ENCODE measurements at places on chromosomes 2 and 18. TPM values are rescaled to one million over a fixed set of nuclear protein-coding genes. Genes with fewer than 3 reads are reported as not detected.

C2orf78 gene
- total RNA-seq = not detected

DNA sequence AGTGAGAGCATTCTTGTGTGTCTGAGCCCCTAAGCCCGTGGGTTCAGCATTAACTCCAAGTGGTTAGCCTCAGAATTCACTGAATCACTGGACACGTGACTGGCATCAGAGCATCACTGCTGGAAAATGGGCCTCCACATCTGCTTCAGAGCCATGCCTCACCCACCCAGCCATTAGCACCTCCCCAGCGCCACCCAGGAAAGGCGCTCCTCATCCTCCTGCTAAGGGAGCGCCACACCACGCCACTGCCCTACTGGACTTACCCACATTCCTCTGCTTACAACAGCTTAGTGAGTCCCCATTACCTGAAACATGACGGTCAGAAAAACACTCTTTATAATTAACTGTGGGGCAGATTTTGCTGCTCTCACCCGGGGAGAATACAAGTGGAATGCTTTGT is 442.6 kb upstream of the MYT1L start:
- DNase-seq = no peak

GRCh38 chr2:27296481-27296880 is 11.8 kb downstream of the UCN start:
- no peak for DNase-seq

GAL3ST2 gene
- 0.51 TPM for total RNA-seq

DNA sequence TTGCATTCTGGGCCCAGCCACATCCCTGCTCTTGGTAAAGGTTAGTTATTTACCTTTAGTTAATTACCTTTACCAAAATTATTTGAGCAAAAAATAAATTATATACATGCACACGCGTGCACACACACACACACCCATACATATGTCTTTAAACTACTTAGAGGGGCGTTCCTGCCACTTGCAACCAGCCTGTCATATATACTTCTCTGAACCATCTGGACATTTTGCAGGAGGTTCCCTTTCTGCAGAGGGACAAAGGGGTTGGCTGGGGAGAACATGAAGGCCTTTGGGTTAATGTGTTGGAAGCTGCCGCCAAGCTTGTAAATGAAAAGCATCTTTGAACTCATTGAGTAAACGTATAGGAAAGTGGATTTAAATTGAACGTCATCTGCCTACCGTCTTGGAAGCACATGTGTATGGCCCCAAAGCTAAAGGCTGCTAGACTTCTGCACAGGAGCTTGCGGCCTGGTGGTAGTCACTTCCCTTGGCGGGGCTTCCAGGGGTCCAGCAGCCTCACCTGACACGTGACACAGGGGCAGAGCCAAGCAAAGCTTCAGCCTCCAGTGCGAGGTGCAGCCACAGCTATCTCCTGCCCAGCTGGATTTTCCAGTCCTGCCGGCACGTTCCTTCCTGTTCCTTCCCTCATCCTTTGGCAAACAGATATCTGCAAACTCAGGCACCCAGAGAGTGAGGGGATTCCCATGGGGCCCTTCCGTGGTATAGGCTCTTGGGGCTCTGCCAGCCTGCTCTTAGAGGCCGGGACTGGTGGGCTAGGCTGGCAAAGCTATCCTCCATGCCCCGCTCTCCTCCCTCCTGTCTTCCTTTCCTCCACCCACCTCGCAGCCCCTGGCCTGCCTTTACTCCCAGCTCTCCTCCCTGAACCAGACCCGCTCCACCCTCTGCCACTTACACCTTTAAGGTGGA is 46.1 kb downstream of the SERTAD2 start:
- DNase-seq = no peak

ANKRD30BL gene
- total RNA-seq = not detected

DNA sequence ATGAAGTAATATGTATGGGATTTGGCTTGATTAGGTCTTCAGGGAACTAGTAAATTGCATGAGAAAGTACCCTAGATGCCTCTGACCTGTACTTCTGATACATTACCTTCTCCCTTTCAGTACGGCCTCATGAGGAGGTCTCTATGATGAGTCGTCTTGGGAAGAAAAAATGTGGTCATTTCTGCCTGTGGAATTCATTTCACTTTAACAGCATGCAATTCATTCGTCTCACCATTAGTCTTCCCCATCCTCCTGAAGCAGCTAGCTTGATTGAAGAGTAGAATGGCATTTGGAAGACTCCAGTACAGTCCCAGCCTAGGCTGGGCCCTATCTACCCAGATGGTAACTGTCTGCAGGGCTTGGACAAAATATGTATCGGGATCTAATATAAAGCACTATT is 52.2 kb downstream of the TMX3 start:
- DNase-seq = no peak

CD8B2 gene
- total RNA-seq = not detected

DNA sequence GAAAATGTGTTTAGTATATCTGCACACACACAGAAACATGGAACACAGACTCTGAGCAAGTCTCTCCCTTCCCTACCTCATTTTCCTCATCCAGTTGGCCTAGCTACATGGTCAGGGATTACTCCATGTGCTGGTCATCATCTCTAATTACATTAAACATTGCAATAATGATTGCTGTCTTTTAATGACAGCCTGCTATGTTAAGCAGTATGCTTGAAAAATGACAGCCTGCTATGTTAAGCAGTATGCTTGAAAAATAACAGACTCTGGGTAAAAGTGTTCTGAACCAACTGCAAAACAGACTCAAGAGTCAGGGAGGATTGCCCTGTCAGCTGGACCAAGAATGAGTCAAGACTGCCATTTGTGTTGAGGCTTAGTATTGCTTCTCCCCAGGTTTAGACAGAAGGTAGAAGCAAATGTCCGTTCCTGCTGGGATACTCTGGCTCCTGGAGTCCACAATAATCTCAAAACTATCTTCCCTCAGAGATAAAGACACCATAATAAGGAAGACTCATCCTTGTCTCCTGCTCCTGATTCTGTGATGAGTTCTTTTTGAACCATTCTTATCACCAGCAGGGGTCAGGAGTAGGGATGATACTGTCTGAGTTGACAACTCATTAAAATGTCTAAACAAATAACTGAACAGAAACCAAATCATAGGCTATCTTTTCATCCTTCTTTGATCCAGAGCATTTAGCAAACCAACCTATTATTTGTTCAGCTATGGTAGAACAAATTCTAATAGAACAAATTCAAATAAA is 57.7 kb downstream of the CCDC93 start:
- no peak for DNase-seq

DNA sequence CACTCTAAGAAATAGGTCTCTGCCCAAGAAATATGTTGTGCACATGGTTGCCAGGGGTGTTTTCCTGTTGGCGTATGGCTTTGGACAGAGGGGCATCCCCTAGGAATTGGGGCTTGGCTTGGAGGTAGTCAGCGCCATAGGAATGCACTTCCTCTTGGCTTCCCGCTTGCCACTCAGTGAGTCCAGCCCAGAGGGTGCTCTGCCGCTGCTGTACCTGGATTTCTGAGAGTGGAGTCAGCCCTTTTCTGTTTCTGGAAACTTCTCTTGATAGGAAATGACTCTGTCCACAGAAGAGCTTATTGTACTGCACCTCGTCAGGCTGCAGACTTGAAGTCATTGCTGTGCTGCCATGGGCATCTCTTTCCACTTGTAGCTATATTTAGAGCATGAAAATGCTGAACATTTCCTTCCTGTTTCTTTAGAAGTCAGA is 116.7 kb upstream of the MGAT5 start:
- DNase-seq = no peak

GRCh38 chr2:99987160-99987559 is 155.2 kb downstream of the AFF3 start:
- no peak for DNase-seq

DNA sequence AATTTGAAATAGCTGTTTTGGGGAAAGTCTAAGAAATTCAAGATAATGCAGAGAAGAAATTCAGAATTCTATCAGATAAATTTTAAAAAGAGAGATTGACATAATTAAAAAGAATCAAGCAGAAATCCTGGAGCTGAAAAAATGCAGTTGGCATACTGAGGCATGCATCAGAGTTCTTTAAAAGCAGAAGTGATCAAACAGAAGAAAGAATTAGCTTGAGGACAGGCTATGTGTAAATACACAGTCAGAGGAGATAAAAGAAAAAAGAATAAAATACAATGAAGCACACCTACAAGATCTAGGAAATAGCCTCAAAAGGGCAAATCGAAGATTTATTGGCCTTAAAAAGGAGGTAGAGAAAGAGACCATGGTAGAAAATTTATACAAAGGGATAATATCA is 57.1 kb downstream of the CYTIP start:
- no peak for DNase-seq

DNA sequence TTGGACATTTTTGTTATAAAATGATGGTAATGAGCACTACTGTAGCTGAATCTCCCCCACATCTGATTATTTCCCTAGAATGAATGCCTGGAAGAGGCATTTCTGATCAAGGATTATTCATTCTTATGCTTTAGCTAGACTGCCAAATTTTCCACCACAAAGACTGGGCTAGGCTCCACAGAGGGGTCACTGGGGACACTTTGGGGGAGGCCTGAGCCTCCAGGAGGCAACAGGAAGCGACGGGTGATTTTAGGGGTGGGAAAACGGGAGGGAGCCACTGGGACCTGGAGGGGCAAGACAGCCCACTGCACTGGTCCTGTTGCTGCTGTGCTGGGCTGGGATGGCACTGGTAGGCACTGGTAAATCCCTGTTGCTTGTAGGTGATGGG is 2.4 kb upstream of the ASB1 start:
- DNase-seq = no peak

DNA sequence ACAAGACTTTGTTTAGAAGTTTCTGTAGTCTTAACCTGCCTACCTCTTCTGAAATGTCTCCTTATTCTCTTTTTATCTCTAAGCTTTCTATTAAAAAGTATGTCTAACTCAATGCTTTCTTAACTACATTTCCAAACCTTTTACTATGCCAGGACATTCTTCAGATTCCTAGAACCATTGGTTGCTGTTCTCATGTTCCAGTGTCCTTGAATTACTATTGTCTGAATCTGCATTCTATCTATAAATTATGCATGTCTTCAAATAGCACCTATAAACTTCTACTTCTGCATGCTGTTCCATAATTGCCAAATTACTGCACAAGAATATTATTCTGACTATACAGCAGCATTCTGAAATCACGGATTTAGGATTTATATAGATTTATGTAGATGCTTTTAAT is 166.0 kb upstream of the VWC2L start:
- no peak for DNase-seq

GRCh38 chr2:36356298-36356989 is 866 bp downstream of the CRIM1 start:
- peak; percentile 51 for DNase-seq

DNA sequence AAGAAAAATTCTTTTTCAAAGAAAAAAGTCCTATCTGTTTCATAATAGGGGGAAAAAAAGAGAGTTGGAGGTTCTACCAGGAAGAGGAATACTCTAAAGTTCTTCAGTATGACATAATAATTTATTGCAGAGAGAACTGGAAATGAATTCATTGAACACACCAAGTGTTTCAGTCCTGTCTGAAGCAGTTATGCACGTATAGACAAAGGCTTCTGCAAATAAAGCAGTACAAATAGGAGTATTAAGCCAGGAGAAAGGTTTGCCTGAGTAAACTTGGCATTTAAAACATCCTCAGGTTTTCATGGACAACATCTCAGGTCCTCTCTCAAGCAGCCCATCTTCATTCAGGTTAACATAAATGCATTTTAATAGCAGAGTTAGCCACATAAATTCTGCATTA is 141.6 kb downstream of the CCDC148 start:
- no peak for DNase-seq

- DNase-seq = no peak
Measured at GRCh38 chr2:190805126-190805525, 75.5 kb upstream of the GLS start.

GRCh38 chr2:119371111-119371510 is 4.3 kb downstream of the DBI start:
- DNase-seq = no peak

- DNase-seq = no peak
Measured at GRCh38 chr2:30421604-30422443, 25.2 kb upstream of the LCLAT1 start.

DNA sequence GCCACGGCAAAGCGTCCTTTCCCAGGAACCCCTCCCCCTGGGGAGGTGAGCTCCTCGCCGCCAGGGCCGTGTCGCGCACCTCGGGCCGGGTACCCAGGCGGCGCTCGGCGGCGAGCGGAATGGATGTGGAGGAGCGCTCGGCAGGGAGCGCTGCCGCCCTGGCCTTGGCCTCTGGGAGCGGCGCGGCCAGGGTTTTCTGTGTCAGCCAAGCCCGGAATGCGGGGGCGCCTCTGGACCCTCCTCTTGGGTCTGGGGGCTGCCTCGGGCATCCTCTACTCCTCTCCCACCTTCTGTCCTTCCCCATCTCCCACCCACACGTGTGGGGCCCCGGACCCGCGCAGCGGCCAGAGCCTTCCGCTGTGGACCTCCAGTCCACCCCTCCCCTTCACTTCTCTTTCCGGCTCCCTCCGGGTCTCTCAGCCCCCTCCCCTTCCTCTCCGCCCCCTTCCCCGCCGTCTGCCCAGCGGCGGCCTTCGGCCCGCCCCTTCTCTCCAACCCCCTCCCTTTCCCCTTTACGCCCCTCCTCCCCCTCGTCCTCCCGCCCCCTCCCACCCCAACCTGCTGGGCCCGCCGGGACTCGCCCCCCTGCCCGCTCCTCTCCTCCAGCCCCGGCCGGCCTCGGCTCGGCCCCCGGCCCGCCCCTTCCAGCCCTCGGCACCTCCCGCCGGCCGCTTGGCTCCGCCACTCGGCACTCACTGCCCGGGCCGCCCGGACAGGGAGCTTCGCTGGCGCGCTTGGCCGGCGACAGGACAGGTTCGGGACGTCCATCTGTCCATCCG is at the start of gene MERTK:
TSS of gene MERTK (plus strand) at position 684 of the 779 bp plus-strand sequence. CDS start 129 bp downstream, outside the sequence.
- DNase-seq = peak; percentile 86

TFPI gene
- 23.5 TPM for total RNA-seq

TMEM169 gene
- 3.8 TPM for total RNA-seq

RAB10 gene
- 114 TPM for total RNA-seq

POLE4 gene
- total RNA-seq = 27.7 TPM

ZBTB7C gene
- 0.57 TPM for total RNA-seq

HOXD3 gene
- total RNA-seq = not detected

GRCh38 chr18:79211844-79212243 is 142.7 kb downstream of the ATP9B start:
- no peak for DNase-seq

DRC1 gene
- 0.49 TPM for total RNA-seq

GAD1 gene
- 0.27 TPM for total RNA-seq

GKN2 gene
- not detected for total RNA-seq

GRCh38 chr2:21034156-21034971 is 9.5 kb downstream of the APOB start:
- DNase-seq = no peak

- peak; percentile 30 for DNase-seq
Measured at GRCh38 chr18:63322908-63323634, 3.5 kb upstream of the BCL2 start.

PMAIP1 gene
- 4.6 TPM for total RNA-seq

LAMA3 gene
- total RNA-seq = 0.84 TPM

ITGA4 gene
- 1.5 TPM for total RNA-seq

GRCh38 chr2:6866275-6866671 is 566 bp upstream of the CMPK2 start:
- DNase-seq = no peak

MROH2A gene
- total RNA-seq = not detected

Data from progenitor cell of endocrine pancreas (in vitro differentiated cells).